DMS79 (cell line): ENCODE measurements at places on chromosomes 5 and 9.

GRCh38 chr9:17536027-17536426 lies 42.8 kb upstream of the SH3GL2 start:
- no peak for DNase-seq

DNA sequence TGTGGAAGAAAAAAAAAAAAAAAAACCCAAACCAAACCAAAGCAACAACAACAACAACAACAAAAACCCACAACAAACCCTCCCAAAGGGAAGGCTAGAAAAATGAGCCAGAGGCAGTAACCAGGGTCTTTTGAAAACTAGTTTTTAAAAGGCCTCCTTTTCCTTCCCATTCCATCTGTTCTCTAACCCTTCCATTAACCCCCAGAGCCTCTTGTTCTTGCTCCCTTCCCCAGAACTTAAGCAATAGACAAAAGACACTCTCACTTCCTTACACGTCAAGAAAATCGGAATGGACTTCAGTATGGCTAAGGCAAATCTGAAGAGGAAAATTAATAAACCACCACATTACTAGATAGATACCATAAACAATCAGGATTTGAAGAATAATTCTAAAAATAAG lies 292.8 kb downstream of the ARL15 start:
- DNase-seq = no peak

DNA sequence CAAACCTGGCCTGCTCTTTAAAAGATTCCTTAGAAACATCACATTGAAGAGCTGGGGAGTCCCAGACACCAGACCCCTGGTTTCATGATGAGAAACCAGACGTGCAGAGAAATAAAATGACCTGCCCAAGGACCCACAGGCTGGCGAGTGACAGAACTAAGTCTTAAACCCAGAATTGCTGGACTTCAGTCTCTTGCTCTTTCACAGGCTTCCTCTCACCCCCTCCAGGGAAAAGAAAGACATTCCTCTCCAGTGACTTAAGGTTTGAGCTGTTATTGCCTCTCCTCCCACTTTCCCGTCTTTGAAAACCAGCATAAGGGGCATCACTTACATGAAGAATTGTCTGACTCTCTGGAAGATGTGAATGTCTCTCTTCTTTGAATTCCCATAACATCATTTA lies 535.2 kb downstream of the IRX1 start:
- no peak for DNase-seq

DNA sequence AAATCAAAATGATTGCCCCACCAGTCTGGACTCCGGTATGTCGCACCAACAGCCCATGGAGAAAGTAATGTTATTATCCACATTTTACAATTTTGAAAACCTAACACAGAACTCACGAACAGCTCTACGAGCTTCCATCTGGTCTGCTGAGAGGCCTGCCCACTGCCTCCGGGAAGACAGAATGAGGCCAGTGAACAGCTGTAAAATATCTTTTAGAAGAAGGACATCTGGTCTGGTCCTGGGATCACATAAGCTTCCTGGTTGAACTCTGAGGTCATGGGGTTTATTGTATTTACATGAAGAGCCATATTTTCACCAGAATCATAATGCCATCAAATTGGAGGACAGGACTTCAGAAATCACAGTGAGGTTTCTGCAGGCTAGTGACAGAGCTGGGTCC lies 89.0 kb downstream of the FRMD3 start:
- DNase-seq = no peak

DNA sequence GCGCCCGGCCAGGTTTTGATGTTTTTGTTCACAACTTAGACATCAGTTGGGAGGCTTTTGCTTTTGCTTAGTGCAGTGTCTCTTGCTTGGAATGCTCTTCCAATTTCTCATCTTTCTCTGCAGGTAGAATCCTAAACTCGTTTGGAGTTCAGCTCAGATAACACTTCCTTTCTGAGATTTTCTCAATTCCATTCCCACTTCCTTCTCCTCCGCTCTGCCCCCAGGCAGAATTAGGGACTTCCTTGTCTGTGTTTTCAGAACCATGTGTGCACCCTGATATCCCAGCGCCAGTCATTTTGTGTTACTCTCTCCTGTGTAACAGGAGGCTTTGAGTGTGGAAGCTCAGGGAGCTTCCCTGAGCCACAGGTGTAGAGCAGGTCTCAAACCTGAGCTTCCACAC lies 171.0 kb downstream of the INSYN2B start:
- DNase-seq = no peak
